Activated gamma-delta T cell treated with anti-CD3 and anti-CD28 coated beads, Interleukin-2, amount 50 U/mL, for 16 hours (primary cell): ENCODE measurements at places on chromosomes 5 and 9.

DNA sequence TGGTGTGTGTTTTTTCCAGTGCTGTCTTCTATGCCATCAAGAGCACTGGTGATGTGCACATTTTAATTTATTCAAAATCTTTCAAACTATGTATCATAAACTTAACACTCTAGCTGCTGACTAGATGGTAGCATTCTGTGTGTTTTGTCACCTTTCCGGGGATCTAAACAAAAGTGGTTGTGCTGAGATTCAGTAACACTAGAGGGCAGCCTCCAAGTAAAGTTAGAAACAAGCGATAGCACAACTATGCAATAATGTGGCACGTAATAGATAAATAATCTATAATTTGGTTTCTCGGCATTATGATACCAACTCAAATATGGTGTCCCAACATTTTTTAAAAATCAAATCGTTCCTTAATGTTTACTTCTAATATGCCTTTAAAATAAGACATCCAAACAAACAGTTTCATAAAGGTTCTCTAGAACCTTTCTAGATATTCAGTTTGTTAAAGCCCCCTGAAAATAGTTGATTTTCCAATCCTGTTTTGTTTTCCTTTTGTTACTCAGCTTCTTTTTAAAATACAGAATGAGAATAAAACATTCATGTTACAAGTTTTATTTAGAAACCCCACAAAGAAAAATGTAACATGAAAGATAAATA lies 16.9 kb downstream of the SEMA6A start:
- no peak for DNase-seq

DNA sequence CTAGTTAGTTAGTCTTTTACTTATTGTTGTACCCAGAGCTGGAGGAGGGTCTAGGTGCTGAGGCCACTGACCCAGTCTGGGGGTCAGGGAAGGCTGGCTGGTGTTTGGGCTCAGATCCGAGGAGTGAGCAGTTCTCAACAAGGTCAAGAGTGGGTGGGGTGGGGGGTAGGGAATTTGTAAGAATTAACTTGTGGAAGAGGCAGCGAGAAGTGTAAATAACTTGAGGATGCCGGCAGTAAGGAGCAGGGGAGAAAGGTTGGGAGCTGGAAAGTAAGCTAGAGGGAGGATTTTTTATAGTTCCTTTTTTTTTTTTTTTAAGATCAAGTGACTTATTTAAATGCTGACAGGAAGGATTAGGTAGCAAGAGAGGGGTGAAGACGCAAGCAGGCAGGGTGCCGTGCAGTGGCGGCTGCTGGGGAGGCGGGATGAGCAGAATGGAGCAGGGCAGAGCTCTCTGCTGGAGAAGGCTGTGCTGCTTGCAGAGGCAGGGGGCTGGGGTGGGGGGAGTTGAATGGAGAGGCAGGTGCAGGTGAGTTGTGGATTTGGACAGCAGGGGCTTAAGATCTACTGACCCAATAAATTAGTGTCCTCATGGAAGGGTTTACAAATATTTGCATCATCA lies 35.3 kb upstream of the SMIM32 start:
- DNase-seq = no peak

DNA sequence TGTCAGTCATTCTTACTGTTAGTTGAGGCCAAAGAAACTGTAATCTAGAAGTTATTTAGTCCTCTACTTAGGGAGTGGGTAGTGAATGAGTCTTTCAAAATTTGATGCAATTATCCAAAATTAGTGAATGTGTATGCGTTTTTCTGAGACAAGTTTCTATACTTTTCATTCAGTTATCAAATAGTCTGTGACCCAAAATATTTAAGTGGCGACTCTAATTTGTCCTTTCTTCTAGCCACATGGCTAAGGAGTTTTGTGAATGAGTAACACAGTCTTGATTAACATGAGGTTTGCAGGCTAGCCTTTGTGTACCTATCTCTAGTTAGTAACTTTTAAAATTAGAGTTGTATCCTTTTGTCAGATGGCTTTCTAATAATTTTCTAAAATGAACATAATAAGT lies 45.6 kb downstream of the COMMD10 start:
- DNase-seq = no peak

DNA sequence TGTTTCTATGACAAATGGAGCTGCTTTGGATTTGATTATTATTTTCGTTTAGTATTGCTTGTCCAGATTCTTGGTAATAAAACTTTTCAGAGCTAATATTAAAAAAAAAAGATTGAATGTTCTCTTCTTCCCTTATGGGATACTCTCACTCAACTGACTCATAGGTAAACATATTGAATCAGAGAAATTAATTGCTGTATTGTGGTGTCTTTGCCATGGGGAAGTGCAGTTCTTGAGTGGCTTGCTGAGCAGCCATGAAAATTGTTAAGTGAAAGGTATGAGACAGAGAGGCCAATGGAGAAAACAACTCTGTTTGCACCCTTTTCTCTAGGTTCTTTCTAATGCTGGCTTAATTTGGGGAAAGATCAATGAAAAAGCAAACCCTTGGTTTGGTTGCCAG lies 149.9 kb upstream of the HMHB1 start:
- DNase-seq = no peak

- no peak for DNase-seq
Measured at GRCh38 chr5:86689103-86689729, 71.5 kb downstream of the COX7C start.

GRCh38 chr9:130756455-130757152 lies 63.0 kb downstream of the EXOSC2 start:
- DNase-seq = no peak

GRCh38 chr9:9319007-9319406 lies 1293.8 kb downstream of the PTPRD start:
- DNase-seq = no peak

DNA sequence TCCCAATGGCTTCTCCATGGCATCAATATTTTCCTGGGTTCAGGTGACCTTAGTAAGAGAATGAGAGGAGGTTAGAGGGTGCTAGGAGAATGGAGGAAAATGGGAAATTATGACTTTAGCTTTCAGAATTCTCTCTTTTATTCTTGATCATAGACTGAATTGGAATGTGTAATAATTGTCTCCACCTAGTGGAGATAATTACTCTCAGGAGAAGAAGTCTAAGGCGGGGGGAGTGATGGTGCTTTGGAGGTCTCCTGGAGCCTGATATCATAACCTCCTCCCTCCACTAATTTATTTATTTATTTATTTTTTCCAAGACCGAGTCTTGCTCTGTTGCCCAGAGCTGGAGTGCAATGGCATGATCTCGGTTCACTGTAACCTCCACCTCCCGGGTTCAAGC lies 221.3 kb downstream of the GRIA1 start:
- DNase-seq = no peak
